ENCODE measurements at places on chromosomes 4 and X.

DNA sequence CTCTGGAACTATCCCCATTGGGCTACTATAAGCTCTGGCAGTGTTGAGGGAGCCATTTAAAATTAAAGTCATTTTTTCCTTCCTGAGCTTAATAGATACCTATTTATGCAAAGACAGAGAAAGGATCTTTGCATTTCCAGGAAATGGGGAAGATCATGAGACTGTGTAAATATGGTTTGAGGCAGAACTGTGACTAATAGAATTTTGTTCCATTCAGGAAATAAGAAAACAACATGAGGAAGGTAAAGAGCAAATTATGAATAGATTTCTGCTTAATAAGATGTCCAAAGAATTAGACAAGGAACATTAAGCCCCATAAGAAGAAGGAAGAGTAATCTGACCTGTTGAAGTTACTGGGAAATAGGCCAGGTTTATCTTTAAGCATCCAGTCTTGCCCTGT, 17.8 kb upstream of the TBC1D19 start:
- no peak for DNase-seq

GRCh38 chrX:2828344-2828958, at the start of gene GYG2:
GYG2 (plus strand) TSS chrX:2828930; CDS start chrX:2830189, 1,259 bp downstream.
- no peak for DNase-seq

DNA sequence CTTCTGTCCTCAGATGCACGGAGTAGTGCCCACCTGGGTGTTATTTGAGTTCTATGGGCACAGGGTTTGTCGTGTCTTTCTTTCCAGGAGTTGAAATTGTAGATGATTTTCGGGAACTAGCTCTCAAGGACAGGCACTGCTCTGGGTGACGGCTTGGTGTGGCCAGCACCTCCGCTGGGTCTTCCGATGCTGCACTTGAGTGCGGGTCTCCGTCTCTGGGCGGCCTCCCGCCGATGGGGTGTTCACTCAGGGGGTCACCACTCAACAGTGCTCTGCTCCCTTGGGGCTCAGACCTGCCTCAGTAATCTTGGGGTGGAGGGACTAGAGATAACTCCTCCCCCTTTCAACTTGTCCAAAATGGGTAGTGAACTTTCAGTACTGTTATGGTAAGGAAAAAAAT, 2.5 kb downstream of the ZFP92 start:
- DNase-seq, result no peak

DNA sequence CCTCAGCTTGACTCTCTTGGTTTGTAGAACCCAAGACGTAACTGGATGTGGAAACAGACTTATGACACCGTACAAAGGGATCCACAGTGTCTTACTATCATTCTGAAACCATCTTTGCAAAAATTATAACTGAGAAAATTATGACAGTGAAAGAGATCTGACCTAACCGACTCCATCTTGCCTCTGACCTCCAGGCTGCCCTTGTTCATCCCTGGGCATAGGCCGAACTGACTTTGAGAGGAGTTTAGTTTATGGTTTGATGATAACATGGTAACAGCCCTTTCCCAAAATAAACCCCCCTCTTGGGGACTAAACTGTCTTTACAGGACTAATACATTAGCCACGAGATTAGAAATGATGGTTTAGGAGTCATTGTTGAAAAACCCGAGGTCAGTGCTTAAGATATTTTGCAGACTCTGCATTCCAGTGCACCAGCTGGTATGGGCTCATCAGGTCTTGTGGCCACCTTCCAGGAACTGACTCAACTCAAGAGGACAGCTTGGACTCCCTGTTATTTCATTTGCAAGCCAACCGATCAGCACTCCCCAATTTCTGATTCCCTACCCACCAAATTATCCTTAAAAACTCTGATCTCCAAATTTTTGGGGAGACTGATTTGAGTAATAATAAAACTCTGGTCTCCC, 49.6 kb downstream of the CASP3 start:
- peak; percentile 60 for DNase-seq

GRCh38 chrX:29299684-29300083, 712.4 kb downstream of the IL1RAPL1 start:
- no peak for DNase-seq

Measured in GM04504 (cell line).